ENCODE measurements at places on chromosomes 5 and 9.

GRCh38 chr5:36396640-36397039, 94.9 kb upstream of the RANBP3L start:
- DNase-seq, result no peak

GRCh38 chr9:113580954-113581311, 117.4 kb downstream of the RGS3 start:
- DNase-seq, result no peak

DNA sequence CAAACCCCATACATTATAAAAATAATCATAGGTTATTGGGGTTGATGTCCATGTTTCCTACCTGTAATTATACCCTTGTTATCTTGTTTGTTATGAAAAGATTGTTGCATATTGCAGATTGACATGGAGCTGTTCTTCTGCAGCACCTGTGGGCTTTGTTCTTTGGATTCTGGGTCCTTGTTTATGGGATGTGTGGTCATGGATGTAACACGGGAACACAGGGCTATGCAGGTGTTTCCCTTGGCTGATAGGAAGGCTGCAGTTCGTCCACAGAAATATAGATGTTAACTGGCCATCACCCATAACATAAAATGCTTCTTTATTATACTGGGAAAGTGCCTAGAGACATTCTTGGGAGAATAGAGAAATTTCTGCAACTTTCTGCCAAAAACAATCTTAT, 77.9 kb downstream of the FBXL7 start:
- DNase-seq, result no peak

DNA sequence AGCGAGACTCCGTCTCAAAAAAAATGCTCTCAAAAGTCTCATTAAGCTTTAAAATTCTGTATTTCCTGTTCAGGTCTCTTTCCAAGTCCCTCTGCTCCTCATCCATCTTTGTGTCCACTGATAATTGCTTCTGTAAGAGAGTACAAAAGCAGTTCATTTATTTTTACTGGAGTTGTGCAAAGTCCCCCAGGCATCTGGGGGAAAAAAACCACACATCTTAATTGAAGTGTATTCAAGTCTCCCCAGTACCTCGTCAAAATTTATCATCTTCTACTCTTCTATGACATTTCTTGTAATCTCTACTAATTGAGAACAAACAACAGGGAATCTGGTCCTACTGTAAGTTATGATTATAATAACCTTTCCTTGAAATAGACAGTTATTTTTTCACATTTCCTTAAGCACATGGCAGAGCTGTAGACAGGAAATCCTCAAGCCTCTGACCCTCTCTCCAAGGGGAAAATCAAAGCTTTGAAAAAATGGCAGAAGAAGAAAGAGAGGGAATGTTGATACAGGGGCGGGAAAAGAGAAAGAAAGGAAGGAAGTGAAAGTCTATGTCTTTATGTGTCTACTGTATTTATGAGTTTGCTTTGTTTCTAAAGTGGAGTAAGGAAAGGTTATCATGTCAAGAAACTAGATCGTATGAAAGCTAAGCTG, 51.5 kb downstream of the RAI14 start:
- no peak for DNase-seq

DNA sequence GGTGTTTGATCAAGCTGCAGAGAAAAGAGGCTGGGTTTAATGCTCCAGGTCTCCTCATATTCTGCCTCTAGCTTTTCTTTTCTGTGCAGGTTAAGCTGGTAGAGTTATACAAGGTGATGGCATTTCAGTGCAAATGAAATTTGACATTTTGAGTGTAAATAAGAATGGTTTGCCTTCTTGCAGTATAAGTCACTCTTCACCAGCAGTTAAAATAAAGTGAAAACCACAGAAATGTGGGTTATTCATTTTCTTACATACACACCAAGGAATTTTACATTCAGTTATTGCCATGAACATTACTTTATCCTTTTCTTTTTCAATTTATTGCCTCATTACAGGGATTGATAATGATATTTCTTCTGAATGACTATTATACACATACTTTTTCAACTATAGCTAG, 337.5 kb upstream of the PCSK5 start:
- DNase-seq, result no peak

DNA sequence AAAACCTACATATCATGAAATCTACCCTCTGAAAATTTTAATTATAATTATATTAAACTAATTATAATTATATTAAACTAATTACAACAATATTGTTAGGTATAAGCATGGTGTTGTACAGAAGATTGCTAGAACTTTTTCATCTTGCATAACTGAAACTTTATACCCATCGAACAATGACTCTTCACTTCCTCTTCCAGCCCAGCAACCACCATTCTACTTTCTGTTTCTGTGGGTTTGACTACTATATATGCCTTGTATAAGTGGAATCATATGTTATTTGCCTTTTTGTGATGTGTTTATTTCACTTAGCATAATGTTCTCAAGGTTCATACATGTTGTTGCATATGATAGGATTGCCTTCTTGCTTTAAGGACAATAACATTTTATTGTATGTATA, 274.2 kb upstream of the CCNH start:
- DNase-seq, result no peak
